Left lung (tissue), 14 donors: ENCODE measurements at places on chromosomes 13 and 19. TPM values are rescaled to one million over a fixed set of nuclear protein-coding genes. Genes with fewer than 3 reads are reported as not detected.

The FCER2 gene
- 0.38 TPM for polyA plus RNA-seq

The ZNF681 gene
- 6.8 TPM for polyA plus RNA-seq

The NANOS3 gene
- 2.5 TPM for polyA plus RNA-seq

The KISS1R gene
- 0.15 TPM for polyA plus RNA-seq

The AMER2 gene
- polyA plus RNA-seq: 0.50 TPM

The LHB gene
- polyA plus RNA-seq: not detected

The GPC6 gene
- 20.7 TPM for polyA plus RNA-seq

The NKPD1 gene
- polyA plus RNA-seq: 0.13 TPM

The ZNF93 gene
- 14.7 TPM for polyA plus RNA-seq

The ZNF44 gene
- 30.9 TPM for polyA plus RNA-seq

The OVOL3 gene
- 0.27 TPM for polyA plus RNA-seq

The SERTAD3 gene
- 33.5 TPM for polyA plus RNA-seq

The KCNC3 gene
- polyA plus RNA-seq: 20.3 TPM

The CACNG6 gene
- polyA plus RNA-seq: 0.82 TPM

The ZSCAN5C gene
- not detected for polyA plus RNA-seq

The CEACAM8 gene
- polyA plus RNA-seq: 0.33 TPM

The IQCN gene
- polyA plus RNA-seq: 5.1 TPM

The LMTK3 gene
- polyA plus RNA-seq: 3.5 TPM

The CERS1 gene
- 3.9 TPM for polyA plus RNA-seq

The LAIR1 gene
- 11.1 TPM for polyA plus RNA-seq

The KLF1 gene
- 0.60 TPM for polyA plus RNA-seq

The QPCTL gene
- polyA plus RNA-seq: 13.3 TPM

The HNRNPM gene
- polyA plus RNA-seq: 380 TPM

The SLC10A2 gene
- 6.8 TPM for polyA plus RNA-seq

The YJEFN3 gene
- 11.8 TPM for polyA plus RNA-seq

The NUDT19 gene
- polyA plus RNA-seq: 10.7 TPM

The TMTC4 gene
- polyA plus RNA-seq: 26.4 TPM

The MCF2L gene
- 31.3 TPM for polyA plus RNA-seq

The TRPM4 gene
- 23.3 TPM for polyA plus RNA-seq

The MAP1S gene
- polyA plus RNA-seq: 30.2 TPM

The DNM2 gene
- polyA plus RNA-seq: 102 TPM

The KLK15 gene
- polyA plus RNA-seq: not detected

The ZNF534 gene
- 0.36 TPM for polyA plus RNA-seq

The TYK2 gene
- polyA plus RNA-seq: 149 TPM

The OR7D2 gene
- 0.14 TPM for polyA plus RNA-seq

The RYR1 gene
- polyA plus RNA-seq: 3.3 TPM

The GTF2F2 gene
- polyA plus RNA-seq: 22.9 TPM

The CYP4F8 gene
- polyA plus RNA-seq: not detected

The GIPR gene
- polyA plus RNA-seq: 9.7 TPM

The ZNF614 gene
- 20.0 TPM for polyA plus RNA-seq

The ZNF253 gene
- 32.3 TPM for polyA plus RNA-seq

The IGSF23 gene
- not detected for polyA plus RNA-seq

The EPS8L1 gene
- 16.3 TPM for polyA plus RNA-seq

The POU2F2 gene
- 1.6 TPM for polyA plus RNA-seq

The TUBA3C gene
- polyA plus RNA-seq: not detected

The BRCA2 gene
- polyA plus RNA-seq: 12.7 TPM

The PMIS2 gene
- not detected for polyA plus RNA-seq

The LRG1 gene
- polyA plus RNA-seq: 0.58 TPM

The LATS2 gene
- 15.2 TPM for polyA plus RNA-seq

The GAPDHS gene
- not detected for polyA plus RNA-seq

The ENOX1 gene
- polyA plus RNA-seq: 6.9 TPM

The PABPC3 gene
- 2.0 TPM for polyA plus RNA-seq

The C19orf67 gene
- polyA plus RNA-seq: not detected

The CLC gene
- 2.1 TPM for polyA plus RNA-seq

The ONECUT3 gene
- 0.08 TPM for polyA plus RNA-seq

The WDR87 gene
- 0.04 TPM for polyA plus RNA-seq

The CACNA1A gene
- 4.0 TPM for polyA plus RNA-seq

The PLIN5 gene
- polyA plus RNA-seq: 2.5 TPM

The DIAPH3 gene
- polyA plus RNA-seq: 13.8 TPM

The LILRA5 gene
- polyA plus RNA-seq: 0.49 TPM
